ENCODE measurements at places on chromosomes 12 and 14. TPM values are rescaled to one million over a fixed set of nuclear protein-coding genes. Genes with fewer than 3 reads are reported as not detected.

The CPM gene
- 2.1 TPM for total RNA-seq

The BCL7A gene
- total RNA-seq: 6.1 TPM

The PTHLH gene
- not detected for total RNA-seq

The LYZ gene
- 5.0 TPM for total RNA-seq

- DNase-seq: no peak
Observed at GRCh38 chr12:13817131-13817530, 164.3 kb downstream of the GRIN2B start.

- no peak for DNase-seq
Observed at GRCh38 chr12:6941782-6942181, 1.8 kb upstream of the RNU7-1 start.

GRCh38 chr12:63495974-63496373 is 172.3 kb downstream of the DPY19L2 start:
- no peak for DNase-seq

DNA sequence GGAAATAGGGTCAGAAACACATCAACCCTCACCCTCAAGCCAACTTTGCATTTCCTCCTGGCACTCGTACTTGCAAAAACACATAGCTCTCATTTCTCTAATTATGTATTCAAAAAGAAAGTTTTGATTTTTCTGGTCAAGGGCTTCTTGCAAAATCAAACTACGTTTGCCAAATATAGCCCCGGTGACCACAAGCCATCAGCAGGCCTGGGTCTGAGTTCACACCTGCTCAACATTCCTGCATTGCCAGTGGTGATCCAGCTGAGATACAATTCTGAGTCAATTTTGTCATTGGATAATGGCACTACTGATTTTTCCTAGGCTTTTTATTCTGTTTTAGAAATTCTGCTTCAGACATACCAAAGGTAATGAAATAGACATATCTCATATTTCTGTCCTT is 10.7 kb upstream of the BHLHE41 start:
- no peak for DNase-seq

- DNase-seq: no peak
Observed at GRCh38 chr12:64618953-64619590, 8.8 kb downstream of the RASSF3 start.

GRCh38 chr12:106861984-106862916 is 87.8 kb downstream of the RIC8B start:
- no peak for DNase-seq

- DNase-seq: no peak
Observed at GRCh38 chr12:121926874-121927706, 8.7 kb downstream of the CFAP251 start.

DNA sequence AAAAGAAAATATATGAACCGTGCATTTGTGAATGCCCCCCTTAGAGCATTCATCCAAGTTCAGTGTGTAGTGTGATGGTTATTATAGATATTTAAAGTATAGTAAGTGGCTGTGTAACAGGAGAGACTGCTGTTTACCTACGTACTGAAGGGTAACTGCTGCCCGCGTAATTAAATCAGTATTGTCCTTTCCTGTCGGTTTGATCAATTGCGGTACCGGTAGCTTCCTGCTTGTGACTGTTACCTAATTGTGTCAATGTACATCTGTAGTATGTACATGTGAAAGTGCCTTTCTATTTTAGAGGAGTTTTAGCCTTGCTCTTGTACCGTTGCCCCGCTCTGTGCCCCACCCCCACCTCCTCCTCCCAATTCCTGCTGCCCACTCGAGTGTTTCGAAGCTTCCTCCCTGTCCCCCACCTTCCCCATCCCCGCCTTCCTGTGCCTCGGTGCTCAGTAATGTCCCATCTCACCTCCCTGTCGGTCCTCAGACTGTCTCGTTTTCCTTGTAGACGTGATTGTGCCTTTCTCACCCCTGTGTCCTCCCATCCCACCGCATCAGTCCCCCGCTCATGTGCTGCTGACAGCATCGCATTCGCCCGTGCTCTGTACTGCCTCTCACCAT is 75.0 kb downstream of the KICS2 start:
- DNase-seq: no peak

DNA sequence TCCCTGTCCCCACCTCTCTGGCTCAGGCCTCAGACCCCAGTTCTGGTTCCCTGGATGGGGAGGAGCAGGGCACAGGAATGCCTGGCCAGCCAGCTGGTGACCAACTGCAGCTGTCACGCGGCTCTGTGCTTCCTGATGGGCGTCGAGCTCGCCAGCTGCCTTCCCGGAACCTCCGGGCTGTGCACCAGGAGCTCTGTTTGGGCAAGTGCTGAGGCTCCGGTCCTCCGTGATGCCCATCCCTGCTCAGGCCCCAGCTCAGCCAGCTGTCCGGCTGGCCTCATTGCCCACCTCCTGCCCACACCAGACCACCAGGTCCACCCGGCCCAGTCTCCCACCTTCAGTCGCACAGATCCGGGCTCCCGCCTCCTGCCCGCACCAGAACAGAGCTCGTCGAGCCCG is 4.8 kb downstream of the IFFO1 start:
- no peak for DNase-seq

DNA sequence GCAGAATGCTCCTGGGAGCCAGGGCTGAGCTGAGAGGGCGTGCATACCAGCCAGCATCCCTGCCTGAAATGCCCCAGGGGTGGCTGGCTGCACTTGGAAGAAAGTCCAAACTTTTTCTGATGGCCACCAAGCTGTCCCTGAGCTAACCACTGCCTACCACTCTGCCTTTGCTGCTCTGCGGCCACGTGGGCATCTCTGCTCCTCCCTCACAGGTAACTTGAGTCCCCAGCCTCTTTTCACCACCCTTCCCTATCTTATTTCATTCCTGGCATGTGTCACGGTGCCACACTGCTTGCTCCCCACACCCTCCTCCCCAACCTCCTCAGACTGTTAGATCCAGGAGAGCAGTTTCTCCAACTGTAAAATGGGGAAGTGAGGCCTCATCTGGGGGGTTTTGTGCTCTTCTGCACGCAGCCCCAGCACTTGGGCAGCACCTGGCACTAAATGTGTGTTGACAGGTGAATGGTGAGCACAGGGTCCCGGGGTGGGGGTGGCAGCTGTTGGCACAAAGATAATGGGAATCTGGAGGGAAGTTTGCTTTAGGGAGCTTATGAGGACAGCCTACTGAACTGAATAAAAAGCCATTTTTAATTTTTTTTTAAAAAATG is 113.0 kb downstream of the GLT1D1 start:
- DNase-seq: no peak

DNA sequence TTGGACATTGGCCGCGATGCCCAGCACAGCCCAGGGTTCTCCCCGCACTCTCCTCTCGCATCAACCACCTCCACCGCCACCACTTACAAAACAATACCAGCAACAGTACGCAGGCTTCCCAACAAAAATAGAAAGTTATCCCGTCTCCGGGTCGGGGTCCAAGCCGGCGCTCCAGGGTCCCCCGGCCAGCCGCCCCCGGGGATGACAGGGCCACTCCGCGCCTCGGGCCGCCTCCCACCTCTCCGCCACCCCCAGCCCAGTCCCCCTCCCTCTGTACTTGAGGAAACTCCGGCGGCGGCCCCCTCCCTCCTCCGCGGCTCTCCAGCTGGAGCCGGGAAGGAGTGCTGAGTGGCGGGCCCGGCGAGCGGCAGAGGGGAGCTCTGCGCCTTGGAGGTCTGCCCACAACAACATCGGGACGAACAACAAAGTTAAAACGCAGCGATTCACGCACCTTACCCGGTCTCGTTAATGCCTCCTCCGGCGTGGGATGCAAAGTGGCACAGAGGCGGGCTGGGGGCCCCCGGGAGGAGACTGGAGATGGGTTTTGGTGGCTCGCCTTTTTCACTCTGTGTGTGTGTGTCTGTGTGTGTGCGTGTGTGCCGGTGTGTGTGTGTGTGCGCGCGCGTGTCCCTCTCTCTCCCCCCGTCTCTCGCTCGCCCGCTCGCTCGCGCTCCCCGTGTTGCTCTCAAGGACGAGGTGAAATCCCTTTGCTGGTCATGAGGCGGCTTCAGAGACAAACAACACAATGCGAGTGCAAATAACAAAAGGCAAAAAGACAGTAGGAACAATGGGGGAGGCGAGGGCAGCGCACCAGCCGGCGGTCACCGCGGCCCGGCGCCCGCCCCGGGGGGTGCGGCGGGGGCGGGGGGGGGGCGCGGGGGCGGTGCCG is 386.8 kb downstream of the BCAT1 start:
- DNase-seq: no peak

DNA sequence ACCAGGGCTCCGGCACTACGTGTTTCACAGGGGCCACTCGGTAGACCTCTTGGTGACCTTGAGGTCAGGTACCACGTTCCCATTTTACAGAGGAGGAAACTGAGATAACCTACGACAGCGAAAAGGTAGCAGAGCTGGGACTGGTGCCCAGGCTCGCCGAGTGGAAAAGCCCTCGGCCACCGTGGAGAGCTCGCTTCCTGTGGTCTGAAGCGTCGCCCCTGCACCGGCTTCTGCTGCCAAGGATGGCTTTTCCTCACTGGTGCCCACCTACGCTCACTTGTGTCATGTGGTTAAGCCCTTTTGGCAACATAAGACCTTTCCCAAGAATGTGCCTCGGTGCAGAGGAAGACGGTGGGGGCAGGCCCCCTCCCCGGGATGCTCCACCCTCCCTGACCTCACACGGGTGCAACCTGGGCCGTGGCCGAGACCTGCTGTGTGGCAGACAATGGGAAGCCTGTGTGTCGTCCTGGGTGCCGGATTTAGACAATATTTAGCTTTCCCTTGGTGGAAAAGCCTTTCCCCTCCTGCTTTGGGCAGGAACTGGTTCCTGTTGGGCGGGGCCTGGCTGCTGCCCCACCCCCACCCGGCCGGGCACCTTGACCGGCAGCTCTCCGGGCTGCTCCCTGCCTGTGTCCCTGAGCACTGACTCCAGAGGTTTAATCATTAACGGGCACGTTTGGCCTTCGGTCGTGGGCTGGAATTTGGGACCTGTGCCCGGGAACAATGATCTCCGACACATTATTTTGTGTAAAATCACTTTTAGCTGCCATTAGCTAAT is 32.4 kb upstream of the PPP1R13B start:
- no peak for DNase-seq

GRCh38 chr12:89882050-89882449 is 173.4 kb upstream of the ATP2B1 start:
- DNase-seq: no peak

DNA sequence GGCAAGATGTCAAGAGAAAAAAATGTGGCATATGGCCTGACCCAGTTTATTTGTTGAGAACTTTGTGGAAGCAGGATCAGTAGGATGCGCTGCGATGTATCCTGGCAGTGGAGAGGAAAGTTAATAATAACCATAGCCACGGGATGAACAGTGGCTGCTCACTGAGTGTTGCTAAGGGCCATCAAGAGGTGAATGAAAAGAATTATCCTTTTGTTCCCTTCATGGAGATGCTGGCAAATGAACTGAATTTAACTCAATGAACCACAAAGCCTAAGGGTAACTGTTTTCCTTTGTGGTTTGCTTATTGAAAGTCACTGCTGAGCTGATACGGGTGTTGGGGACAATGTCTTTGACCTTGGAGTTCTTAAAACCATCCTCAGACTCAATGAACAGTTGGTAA is 476.5 kb downstream of the APAF1 start:
- DNase-seq: no peak

Measured in T-cell (primary cell).